ENCODE measurements at places on chromosomes 4 and X.

- peak; percentile 58 for DNase-seq
Observed at GRCh38 chr4:7595934-7596461, 161.3 kb upstream of the PSAPL1 start.

DNA sequence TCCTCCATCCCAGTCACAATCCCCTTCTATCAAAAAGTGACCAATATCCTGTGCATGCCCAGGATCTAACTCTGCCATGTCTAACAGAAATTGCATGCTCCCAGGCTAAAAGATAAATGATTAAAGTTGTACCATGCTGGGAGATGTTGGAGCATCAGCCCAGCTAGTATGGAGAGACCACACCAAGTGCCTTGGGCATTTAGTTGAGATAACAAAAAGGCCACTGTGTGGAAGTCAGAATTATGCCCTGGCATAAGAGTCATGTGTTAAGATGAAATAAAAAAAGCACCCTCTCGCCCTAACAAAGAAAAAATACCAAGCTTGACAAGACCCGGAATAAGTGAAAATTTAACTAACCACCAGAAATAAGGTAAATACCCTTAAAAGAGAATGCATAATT lies 155.9 kb upstream of the CENPE start:
- no peak for DNase-seq

GRCh38 chr4:145623831-145624230 lies 4.6 kb downstream of the MMAA start:
- peak; percentile 71 for DNase-seq

DNA sequence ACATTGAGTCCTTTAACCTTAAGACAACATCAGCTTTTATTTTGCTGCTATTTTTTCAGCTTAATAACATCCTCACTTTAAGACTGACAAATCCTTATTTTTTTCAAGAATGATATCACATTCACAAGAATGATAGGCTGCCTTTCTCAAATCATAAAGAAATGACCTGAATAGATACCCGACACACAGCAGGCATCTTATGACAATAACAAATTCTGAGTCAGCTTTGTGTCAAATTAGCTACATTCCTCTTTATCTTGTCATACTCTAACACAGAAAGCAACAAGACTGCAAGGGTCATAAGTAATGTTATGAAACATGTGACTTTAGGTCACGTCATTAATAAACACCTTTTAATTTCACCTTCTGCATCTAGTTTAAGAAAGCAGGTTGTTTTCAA lies 2387.6 kb downstream of the PCDH7 start:
- peak; percentile 21 for DNase-seq

- DNase-seq: no peak
Observed at GRCh38 chr4:68569466-68570121, 6.5 kb downstream of the UGT2B17 start.

DNA sequence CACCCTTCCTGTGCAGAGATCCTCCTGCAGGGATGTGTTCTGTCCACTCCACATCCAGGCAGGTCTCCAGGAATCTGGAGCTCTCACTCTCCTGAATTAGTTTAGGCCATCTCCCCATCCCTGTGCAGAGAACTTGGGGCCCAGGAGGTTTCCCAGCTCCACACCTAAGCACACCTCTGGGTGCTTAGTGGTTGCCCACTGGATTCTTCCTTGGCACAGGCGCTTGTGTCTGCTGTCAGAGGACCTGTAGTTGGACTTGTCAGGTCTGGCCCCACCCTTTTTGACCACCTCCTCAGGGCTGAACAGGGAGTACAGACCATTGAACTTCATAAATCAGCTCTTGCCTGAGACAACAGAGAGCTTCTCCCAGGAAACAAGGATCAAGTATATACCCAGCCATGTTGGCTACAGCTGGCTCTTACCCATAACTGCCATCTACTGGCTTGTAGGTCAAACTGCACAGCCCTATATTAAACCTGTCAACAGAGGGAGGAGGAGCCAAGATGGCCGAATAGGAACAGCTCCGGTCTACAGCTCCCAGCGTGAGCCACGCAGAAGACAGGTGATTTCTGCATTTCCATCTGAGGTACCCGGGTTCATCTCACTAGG lies 275.5 kb downstream of the PPARGC1A start:
- peak; percentile 43 for DNase-seq

GRCh38 chr4:92359491-92359890 lies 55.7 kb downstream of the GRID2 start:
- DNase-seq: no peak

- peak; percentile 19 for DNase-seq
Observed at GRCh38 chr4:176156656-176157055, 38.7 kb downstream of the SPATA4 start.

GRCh38 chr4:87839592-87839946 lies 6.8 kb downstream of the MEPE start:
- no peak for DNase-seq

- DNase-seq: peak; percentile 48
Observed at GRCh38 chr4:124754681-124755080, 42.1 kb upstream of the ANKRD50 start.

DNA sequence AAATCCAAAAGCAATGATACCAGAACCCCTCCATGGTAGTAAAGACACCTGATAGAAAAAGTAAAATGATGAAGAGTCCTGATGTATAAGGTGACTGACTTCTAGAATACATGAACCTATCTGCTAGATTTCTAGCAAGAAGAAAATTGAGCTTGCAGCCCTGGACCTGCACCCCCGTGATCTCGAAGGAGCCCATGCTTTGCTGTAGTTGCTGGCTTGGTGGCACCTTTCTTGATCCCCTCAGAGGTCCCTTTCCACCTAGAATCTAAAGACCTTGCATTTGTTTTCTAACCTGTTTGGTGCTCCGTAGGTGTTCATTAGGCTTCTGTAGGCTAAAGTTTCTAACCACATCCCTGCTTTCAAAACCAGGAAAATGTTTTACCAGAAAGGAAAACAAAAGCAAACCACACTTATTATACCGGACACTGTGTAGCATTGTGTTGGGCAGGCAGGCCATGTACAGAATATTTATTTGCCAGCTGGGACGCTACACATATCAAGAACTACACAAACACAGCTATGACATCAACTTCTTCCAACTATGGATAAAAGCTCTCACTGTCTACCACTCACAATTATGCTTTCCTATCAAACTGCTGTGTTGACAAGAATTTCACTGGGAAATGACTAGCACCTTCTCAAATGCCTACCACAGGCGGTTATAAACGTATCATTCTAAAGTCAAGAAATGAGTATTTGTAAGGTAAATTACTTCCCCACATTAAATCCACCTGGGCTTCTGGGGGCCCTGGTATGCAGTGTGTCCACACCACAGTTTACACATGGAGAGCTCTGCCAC lies 316.2 kb downstream of the UNC5C start:
- DNase-seq: no peak

- peak; percentile 65 for DNase-seq
Observed at GRCh38 chr4:174120446-174121295, 162.8 kb downstream of the FBXO8 start.

DNA sequence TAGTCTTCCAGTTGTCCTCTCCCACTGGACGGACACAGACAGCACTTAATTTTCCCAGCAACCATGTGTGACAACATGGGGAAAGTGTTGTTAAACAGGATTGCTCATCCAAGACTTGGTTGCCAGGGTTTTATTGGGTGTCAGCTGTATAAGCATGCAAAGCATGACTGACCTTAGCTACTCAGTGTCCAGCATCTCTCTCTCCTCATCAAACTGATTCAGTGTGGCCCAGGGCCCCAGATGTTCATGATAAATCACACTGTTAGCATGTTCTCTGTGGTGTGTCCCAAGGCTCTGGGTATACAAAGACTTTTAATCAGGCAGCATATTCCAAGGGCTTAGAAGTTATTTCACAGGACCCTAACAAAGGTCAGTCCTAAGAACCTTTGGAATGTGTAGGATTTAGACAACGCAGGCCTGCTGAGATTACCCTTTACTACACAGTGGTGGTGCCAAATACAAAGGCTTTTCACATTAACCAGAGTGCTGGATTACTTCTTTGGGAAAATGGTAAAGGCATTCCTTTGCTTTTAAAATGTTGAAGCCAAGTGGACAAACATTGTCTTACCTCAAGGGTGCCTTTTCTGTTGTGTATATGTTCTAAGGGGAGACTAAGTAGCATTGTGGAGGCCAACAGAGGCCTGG lies 213.3 kb downstream of the GLUD2 start:
- no peak for DNase-seq

- no peak for DNase-seq
Observed at GRCh38 chr4:76233083-76233482, 18.4 kb upstream of the FAM47E start.

DNA sequence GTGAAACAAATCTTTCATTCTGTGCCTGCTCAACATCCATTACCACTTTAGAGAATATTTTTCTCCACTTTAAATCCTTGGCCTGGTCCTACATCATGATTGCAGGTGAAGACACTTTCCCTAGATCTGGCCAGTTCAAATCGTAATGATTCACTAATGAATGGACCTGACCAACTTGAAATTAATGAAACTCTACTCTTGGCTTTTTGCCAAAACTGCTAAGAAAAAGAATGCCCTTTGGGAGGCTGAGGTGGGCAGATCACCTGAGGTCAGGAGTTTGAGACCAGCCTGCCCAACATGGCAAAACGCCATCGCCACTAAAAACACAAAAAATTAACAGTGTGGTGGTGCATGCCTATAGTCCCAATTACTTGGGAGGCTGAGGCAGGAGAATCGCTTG lies 1082.6 kb upstream of the LCORL start:
- no peak for DNase-seq

DNA sequence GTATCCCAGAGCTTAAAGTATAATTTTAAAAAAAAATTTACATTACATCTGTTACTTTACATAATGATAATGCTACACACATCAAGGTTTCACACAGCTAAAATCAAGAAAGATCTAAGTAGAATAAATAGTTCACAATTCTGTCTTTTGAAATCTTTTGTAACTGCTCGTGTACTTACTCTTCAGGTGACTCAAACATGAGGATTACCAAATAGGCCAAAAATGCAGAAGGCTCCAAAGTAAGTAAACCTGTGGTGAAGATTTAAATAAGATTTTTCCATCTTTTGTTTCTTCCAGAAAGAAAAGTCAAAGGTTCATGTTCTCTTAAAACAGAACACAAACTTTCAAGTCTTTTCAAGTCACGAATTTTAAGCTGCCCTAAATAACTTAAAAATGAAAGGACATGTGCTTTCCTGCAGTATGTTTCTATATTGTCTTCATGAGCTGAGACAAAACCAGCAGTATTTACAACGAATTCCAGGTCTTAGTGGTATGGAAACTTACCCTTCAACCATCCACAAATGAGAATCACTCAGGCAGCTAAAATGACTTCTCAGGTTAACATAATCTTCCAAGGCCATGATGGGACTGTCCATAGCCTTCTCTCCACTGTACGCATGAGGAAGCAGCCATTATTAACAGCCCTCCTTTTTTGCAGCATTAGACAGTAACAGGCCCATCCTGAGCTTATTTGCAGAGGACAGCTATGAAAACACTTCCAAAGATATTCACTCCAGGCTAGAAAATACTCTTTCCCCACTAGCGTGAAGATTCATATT lies 172.8 kb upstream of the EDNRA start:
- DNase-seq: no peak

DNA sequence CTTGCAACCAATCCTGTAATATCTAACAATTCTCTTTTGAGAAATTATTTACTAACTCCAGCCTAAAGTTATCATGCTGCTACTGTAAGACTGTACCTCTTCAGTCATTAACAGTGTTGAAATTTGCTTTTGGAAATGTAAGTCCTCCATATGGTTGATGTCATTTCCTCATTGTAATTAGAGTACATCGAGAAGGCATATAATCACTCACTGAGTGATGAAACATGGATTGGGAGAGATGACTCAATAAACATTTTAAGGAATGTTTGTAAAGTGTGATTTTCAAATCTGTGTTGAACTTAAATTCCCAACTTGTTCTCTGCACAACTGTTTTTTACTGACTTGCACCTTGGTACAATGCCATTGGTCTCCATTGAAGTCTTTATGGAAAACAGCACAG lies 61.2 kb downstream of the HMGB2 start:
- DNase-seq: no peak

DNA sequence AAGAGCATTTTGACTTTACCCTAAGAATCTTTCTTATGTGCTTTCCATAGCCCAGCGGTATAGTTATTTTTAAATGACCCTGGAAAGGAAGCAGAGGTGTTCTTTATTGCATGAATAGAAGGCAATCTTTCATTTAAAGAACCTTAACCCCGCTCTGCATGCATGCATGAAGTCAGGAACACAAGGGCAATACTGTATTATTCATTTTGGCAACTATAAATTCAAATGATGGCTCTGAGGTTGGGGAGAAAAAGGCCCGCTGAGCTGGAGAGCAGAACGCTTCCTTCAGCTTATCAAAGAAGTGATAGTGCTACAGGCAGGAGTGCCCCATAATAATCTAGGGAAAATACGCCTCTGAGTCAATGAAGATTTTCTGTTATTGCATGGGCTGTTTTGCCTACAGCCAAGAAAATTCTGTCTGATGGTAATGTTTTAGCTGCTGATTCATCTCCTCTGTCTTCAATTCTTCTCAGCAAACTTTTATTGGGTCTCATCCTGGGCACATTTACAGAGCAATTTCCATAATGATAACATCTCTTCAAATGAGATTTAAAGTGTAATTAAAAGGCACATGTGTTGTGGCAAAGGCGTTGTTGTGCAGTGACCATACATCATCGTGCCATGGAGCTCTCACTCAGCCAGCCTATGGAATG lies 452.2 kb upstream of the FTHL17 start:
- no peak for DNase-seq

DNA sequence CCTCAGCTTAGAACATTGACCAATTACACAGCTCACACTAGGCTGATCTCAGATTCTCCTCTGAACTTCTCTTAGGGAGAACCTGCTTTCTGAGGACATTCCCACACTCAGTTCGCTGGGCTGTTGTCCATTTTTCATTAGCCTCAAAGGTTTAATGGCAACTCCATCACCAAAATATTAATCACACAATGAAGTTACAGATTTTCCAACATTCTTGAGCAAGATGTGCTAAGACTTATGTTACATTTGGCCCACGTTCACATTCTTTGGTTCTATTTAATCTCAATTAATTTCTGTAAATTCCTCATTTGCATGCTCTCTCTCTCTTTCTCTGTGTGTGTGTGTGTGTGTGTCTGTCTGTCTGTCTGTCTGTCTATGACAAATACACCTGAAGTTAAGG lies 82.3 kb upstream of the EDNRA start:
- DNase-seq: no peak

- peak; percentile 4 for DNase-seq
Observed at GRCh38 chr4:188822698-188823097, 683.5 kb downstream of the TRIML1 start.

DNA sequence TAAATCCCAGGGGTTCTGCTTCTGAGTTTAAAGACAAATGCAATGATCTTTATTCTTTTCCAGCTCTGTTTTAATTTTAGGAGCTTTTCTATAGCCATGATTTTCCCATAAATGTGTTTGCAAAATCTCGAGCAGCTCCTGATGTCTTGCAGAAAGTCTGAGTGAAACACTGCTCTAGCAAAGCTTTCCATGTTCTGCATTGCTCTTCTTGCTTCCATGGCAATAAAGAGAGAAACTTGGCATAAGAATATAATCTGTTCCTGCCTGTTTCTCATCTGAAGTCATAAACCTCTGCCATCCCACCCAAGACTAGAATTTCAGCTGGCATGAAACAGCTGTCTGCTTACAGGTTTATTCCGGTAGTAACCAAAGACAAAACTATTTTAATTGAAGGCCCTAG lies 254.5 kb downstream of the SPRY1 start:
- no peak for DNase-seq

All from PC-3 (cell line).